ENCODE measurements at places on chromosomes 5 and 9.

- no peak for DNase-seq
These were observed 220.5 kb downstream of the NR2F1-AS1 start for GRCh38 chr5:93360436-93361088.

GRCh38 chr5:93236807-93237421, 344.1 kb downstream of the NR2F1-AS1 start:
- DNase-seq: no peak

DNA sequence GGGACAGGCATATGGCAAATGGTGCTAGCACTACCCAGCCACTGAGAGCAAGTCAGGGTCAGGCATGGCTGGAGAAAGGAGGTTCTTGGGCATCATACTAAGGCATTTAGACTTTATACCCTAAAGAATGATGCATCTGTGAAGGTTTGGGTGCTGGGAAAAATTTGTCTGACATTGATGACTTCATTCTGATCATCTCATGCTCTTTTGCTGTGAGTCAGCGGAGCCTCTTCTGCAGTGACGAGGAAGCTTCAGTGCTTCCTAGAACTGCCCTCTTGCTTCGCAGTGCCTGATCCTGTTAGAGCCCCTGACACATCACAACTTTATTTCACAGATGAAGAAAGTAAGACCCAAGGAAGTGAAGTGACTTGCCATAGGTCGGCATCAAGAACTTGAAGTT, 266.6 kb upstream of the GAS1 start:
- DNase-seq: no peak

- DNase-seq: no peak
These were observed 38.9 kb upstream of the IFNK start for GRCh38 chr9:27485158-27485557.

DNA sequence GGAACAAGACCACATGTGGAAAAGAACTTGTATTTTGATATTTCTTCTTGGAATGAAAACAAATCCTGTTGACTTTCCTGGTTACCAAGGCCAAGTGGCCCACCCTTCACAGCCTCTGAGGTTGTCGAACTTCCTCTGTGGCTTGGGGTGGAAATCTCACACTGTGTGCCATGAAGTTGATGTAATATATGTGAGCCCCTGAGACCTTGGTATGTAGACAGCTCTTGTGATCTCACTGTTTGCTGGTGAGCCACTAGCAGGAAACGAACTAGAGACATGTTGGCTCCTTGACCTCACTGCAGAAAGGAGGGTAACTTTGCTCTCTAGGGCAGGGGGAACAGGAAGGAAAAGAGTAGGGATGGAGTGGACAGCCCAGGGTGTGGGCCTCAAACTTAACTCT, 159.4 kb downstream of the ARHGAP26 start:
- DNase-seq: no peak

GRCh38 chr5:142939884-142940283, 169.7 kb downstream of the ARHGAP26 start:
- no peak for DNase-seq

DNA sequence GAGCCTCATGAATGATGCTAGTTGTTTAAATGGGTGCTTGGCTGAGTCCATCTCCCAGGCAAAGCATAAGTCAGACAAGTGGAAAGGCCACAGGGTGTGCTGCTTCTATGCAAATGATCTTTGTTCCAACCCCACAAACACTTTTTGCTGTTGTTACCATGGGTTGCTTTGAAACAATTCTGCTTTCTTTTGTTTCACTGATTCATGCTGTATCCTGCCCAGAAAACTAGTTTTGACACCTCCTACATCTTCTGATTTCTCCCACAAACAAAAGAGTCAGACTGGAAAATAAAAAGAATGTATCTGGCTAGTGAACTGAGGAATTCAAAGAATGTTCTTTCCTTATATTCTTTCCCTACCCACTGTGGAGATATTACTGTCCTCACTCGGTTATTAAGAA, 298.6 kb downstream of the DIRAS2 start:
- peak; percentile 19 for DNase-seq

DNA sequence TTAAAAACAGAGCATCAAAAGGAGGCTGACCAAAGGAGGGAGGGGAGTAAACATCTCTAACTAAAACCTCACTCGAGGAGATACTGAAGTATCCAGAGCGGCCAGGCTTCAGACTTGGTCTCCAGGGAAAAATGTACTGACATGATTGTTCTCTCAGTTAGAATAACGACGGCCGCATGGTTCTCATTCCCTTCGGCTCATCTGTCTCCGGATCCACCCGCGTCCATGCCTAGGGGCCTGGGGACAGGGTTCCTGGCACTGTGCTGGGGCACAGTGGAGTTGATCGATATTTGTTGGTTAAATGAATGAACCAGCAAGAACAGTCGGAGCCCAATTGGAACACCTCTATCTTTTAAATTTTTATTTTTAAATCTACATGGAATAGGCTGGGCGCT, 167.1 kb upstream of the PHYKPL start:
- no peak for DNase-seq

All from AG08395 (cell line).